Panc1 (cell line): ENCODE measurements at places on chromosomes 4 and X.
A peak's percentile ranks its signal among the peaks of the same experiment; 100 is the strongest.

DNA sequence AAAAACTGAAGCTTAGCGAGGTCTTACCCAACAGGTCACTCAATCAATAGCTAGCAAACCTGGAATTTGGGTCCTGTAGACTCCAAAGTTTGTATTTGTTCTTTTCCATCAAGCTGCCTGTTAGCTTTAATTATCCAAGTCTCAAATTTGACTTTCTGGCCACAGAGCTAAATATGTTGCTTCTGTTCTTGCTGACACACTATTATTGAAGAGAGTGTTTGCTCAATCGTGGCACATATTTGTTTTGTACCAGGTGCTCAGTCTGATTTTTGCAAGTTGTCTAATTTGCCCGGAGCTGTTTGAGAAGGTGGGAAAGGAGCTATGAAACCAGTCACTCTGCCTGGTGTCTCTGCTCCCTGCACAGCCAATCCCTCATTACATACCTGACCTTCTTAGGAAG lies 41.7 kb upstream of the FRMD7 start:
- H3K27me3 ChIP-seq, result no peaks in the 10 kb centered on the region; the same call in 1 of the 2 replicates
- H3K36me3 ChIP-seq, result no peaks in the 10 kb centered on the region
- no peak overlapping the region for H3K4me3 ChIP-seq
- H3K4me1 ChIP-seq, result no peaks in the 10 kb centered on the region

DNA sequence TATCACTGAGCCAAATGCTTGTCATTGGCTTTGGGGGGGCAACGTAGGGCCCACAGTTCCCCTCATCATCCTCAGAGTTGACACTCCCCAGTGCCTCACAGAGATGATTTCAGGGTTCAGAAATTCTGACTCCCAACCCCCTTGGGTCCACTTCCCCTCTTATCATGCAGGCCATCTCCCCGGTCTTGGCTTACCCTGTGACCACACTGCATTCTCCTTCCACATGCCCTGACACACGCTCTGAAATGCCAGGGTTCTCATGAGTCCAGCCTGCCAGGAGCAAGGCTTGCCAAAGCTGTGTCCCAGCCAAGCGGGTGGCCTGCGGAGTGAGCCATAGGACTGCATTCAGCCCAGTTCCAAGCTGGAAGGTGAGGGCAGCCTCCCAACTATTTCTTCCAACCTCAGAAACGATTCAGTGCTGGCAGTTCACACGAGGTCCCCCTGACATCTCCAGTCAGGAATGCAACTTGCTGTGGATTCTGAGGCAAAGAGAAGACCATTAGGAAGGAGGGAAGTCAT lies 101.2 kb downstream of the SMIM20 start:
- no peak overlapping the region for H3K27ac ChIP-seq
- H3K27me3 ChIP-seq, result peaks cover 4% of the 10 kb centered on the region
- no peak for DNase-seq
- no peaks in the 10 kb centered on the region for H3K36me3 ChIP-seq
- H3K4me3 ChIP-seq, result no peak overlapping the region
- no peaks in the 10 kb centered on the region for H3K4me1 ChIP-seq

- H3K27ac ChIP-seq, result peak within 1 kb of the TSS; percentile 57; the same call in 1 of the 2 replicates
- H3K4me3 ChIP-seq, result peak within 1 kb of the TSS; percentile 53
- H3K36me3 ChIP-seq, result no peaks in the 10 kb centered on the region
Observed at GRCh38 chrX:64394874-64395567, at the start of gene MTMR8. MTMR8 (minus strand) TSS chrX:64395452; CDS start chrX:64395363, 89 bp downstream.

GRCh38 chrX:77622672-77623071 lies 163.3 kb downstream of the ATRX start:
- H3K27me3 ChIP-seq, result no peaks in the 10 kb centered on the region
- peaks cover 3% of the 10 kb centered on the region; the same call in 1 of the 2 replicates for H3K36me3 ChIP-seq
- H3K4me3 ChIP-seq, result no peak overlapping the region
- no peak overlapping the region for H3K27ac ChIP-seq
- DNase-seq, result no peak

- DNase-seq, result no peak
- no peaks in the 10 kb centered on the region; the same call in 1 of the 2 replicates for H3K36me3 ChIP-seq
- no peaks in the 10 kb centered on the region for H3K4me1 ChIP-seq
- no peak overlapping the region for H3K27ac ChIP-seq
- no peak overlapping the region for H3K4me3 ChIP-seq
Observed at GRCh38 chr4:47493238-47494123, 8.4 kb downstream of the ATP10D start.

- H3K4me1 ChIP-seq, result no peaks in the 10 kb centered on the region
- no peak overlapping the region for H3K27ac ChIP-seq
- no peak overlapping the region for H3K4me3 ChIP-seq
- no peaks in the 10 kb centered on the region for H3K36me3 ChIP-seq
Observed at GRCh38 chr4:11198516-11199305, 230.0 kb downstream of the HS3ST1 start.

- H3K27me3 ChIP-seq, result no peaks in the 10 kb centered on the region
- DNase-seq, result no peak
- H3K27ac ChIP-seq, result peak overlapping the region; percentile 77
Observed at GRCh38 chr4:153143527-153144348, 60.5 kb upstream of the TRIM2 start.

- H3K27me3 ChIP-seq, result no peaks in the 10 kb centered on the region
- H3K27ac ChIP-seq, result no peak overlapping the region
- no peaks in the 10 kb centered on the region for H3K4me1 ChIP-seq
Observed at GRCh38 chr4:163598028-163598427, 103.5 kb downstream of the TMA16 start.

DNA sequence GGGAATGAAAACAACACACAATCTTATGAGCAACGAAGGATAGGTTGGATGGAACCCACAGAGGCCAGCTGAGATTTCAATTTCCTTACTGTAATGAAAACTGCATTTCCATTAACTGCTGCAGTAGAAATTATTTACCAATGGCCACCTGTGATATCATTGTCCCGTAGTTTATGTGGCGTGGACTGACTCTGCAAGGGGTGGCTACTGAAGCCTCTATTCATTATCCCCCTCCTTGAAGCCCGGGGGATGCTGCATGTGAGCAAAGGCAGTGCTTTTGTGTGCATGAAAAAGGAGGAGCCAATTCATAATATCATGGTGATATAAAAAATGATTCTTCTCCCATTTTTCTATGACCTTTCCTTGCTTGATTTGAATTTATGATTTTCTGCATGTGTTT lies 207.8 kb downstream of the PTTG2 start:
- H3K4me1 ChIP-seq, result no peaks in the 10 kb centered on the region
- H3K27me3 ChIP-seq, result no peaks in the 10 kb centered on the region
- H3K4me3 ChIP-seq, result no peak overlapping the region
- no peak overlapping the region for H3K27ac ChIP-seq

DNA sequence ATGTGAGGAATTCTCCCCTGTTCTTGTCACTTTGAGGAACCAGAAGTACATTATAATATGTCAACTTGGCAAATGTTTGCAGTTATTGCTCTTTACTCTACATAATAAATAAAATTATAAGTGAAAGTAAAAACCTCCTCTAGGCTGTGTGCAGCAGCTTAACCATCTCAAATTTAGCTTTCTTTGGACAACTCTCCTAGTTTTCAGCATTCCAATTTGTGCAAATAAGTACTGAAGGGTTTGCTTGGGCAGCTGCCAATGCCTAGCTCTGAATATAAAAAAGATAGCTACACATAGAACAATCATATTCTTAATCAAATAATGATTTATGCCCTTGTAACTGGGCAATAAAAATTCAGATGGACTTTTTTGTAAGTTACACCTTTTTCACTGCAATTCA lies 82.5 kb downstream of the GASK1B start:
- H3K36me3 ChIP-seq, result no peaks in the 10 kb centered on the region
- no peaks in the 10 kb centered on the region for H3K4me1 ChIP-seq
- H3K27ac ChIP-seq, result no peak overlapping the region
- no peaks in the 10 kb centered on the region for H3K27me3 ChIP-seq
